Activated CD4-positive, alpha-beta T cell treated with anti-CD3 and anti-CD28 coated beads for 24 hours (primary cell): ENCODE measurements at places on chromosomes 16 and 17.

GRCh38 chr17:57588086-57588485 lies 157.0 kb downstream of the CCDC182 start:
- no peak for DNase-seq

DNA sequence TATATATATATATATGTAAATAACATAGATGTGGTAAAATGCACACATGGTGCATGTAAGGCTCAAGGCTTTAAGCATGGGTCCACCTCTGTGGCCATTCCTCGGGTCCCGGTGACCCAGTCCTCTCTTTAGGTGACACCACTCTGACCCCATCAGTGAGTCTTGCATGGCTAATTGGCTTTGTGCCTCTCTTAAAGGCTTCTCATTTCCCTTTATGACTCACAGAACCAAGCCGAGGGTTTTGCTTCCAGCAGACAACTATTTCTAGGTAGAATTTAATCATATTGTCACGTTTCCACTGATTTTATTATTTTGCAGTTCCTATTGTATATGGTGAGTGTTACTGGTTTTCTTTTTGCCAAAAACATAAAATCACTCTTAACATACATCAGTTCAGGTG lies 59.7 kb downstream of the PLCG2 start:
- no peak for DNase-seq

GRCh38 chr16:12329246-12329995 lies 352.9 kb downstream of the SNX29 start:
- no peak for DNase-seq

GRCh38 chr17:42682722-42683403 lies 532 bp downstream of the CNTNAP1 start:
- DNase-seq, result no peak

DNA sequence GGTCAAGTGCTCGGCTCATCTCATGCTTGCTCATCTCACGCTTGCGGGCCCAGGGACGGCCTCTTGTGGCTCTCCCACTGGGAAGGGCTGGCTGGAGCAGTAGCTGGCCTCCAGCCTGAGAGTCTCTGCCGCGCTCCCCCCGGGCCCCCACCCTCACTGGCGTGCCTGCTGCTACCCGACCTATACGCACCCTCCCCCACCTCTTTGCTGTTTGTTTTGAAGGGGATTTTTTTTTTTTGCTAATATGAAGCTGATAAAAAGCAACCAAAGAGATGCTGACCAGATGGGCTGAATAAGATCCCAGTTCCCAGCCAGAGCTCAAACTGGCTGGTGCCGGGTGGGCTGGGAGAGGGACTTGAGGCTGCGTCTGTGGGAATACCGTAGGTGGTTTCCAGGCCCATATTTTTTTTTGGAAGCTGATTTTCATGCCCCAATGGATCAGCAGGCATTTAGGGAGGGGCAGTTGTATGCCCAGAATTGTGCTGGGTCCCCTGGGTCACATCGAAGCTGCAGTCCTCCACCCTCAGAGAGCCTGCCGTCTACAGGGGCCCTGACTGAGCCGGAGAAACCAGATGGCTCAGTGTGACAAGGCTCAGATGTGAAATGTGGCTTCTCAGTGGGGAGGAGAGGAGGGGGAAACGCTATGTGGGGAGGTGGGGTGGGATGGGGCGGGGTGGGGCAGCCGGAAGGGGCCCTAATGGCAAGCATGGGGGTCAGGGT lies 115.0 kb downstream of the RAP1GAP2 start:
- DNase-seq, result no peak

- DNase-seq, result no peak
These were observed 4.4 kb downstream of the PDIA2 start for GRCh38 chr16:287298-287811.

DNA sequence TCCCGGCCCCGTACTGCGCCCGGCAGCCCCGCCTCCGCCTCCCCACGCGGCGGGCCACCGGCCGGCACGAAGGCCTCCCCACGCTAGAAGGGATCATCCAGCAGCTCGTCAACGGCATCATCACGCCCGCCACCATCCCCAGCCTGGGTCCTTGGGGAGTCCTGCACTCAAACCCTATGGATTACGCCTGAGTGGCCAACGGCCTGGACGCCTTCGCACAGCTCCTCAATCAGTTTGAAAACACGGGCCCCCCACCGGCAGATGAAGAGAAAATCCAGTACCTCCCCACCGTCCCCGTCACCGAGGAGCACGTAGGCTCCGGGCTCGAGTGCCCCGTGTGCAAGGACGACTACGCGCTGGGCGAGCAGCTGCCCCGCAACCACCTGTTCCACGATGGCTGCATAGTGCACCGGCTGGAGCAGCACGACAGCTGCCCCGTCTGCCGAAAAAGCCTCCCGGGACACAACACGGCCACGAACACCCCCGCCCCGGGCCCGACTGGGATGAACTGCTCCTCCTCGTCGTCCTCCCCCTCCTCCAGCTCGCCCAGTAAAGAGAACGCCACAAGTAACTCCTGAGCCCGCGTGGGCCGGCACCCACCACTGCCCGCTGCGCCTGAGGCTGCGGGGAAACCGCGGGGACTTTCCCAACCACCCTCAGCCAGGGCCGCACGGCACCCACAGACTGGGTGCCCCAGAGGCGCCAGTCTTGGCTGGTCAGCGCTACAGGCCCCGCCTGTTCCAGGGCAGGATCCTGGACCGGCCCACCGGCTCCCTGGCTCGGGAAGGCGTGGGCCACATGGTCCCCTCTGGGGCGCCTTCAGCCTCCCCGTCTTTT lies 39.0 kb upstream of the AKAP1 start:
- DNase-seq, result peak; percentile 6

GRCh38 chr17:8869114-8869815 lies 1.8 kb upstream of the PIK3R6 start:
- DNase-seq, result no peak

- DNase-seq, result no peak
These were observed 5.2 kb downstream of the NAGLU start for GRCh38 chr17:42541041-42541833.

- peak; percentile 48 for DNase-seq
These were observed at the start of gene MMP15 for GRCh38 chr16:58025351-58026138. MMP15 (plus strand) TSS chr16:58025754; CDS start chr16:58026351, 597 bp downstream.

GRCh38 chr17:40658396-40658795 lies 6.6 kb downstream of the KRT222 start:
- no peak for DNase-seq
